GM12864 (cell line): ENCODE measurements at places on chromosomes 6 and 20.

GRCh38 chr6:34158876-34159275, 13.0 kb upstream of the GRM4 start:
- no peak for DNase-seq

DNA sequence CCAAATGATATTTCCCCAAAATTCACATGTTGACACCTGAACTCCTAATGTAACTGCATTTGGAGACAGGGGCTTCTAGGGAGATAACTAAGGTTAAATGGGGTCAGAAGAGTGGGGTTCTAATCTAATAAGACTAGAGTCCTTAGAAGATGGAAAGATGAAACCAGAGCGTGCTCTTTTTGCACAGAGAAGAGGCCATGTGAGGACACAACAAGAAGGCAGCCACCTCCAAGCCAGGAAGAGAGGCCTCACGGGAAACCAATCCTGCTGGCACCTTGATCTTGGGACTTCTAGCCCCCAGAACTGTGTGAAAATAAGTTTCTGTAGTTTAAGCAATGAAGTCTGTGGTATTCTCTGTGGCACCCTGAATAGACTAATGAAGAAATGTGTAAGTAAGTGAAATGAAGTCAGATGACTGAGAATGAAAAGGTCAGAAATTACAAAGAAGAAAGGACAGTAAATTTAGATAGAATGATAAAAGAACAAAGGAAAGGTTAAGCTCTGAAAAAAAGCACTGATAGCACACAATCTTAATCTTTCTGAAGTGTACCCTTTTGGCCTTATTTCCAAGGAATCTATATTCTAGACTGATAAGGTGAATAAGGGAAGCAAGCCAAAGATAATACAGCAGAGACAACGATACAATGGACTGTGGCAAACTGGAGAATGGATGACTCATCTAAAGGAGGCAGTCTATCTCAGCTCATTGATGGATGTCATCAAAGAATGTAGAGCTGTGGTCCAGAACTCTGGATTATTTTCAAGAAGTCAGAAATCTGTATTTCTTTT, 110.4 kb downstream of the MYB start:
- DNase-seq, result no peak

DNA sequence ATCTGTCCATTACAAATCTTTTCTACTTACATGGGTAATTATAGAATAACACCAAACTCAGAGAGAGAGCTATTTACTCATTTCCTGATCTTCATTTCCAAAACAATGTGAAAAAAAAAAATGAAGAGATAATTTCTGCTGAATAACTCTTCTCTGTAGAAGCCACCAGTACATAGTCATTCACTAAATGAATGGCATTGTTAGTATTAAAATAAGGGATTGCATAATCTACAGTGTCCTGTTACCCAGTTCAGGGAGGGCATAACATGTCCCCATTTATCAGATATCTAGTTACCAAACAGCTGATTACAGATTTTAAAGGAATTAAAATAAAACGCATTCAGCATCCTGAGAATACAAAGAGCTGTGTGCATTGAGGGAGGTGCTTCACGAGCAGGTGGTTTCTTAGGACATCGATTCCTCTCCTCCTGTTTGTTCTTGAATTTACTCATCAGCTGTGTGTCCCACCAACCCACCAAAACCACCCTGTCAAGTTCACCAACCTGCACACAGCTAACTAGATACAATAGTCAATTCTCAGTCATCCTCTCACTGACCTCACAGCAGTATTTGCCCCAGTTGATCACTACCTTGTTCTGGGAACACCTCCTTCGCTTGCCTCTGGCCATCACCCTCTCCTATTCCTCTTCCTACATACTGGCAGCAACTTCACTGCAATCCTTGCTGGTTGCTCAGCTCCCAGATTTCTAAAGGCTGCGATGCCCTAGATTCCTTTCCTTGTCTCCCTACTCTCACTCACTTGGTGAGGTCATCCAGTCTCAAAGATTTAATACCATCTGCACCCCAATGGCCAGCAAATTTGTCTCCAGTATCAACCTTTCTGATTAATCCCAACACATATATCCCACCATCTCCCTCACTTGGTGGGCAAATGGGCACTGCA, 18.7 kb downstream of the CNKSR3 start:
- DNase-seq, result no peak

DNA sequence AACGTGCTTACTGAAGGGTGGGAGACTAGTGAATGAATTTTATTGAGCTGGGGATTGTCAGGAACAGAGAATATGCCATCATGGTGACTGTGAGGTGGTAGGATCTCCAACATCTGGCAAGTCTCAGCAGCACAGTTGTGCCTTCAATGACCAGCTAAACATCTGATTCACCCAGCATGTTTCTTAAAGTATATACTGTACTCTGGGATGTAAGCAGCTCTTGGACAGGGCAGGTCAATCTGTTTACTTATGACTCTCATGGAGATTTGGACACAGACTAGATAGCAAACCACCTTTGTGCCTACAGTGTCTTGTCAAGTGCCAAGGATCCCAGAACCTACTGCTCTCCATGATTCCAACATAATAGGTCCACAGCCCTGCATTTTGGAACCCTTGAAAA, 801.0 kb upstream of the CITED2 start:
- DNase-seq, result no peak

DNA sequence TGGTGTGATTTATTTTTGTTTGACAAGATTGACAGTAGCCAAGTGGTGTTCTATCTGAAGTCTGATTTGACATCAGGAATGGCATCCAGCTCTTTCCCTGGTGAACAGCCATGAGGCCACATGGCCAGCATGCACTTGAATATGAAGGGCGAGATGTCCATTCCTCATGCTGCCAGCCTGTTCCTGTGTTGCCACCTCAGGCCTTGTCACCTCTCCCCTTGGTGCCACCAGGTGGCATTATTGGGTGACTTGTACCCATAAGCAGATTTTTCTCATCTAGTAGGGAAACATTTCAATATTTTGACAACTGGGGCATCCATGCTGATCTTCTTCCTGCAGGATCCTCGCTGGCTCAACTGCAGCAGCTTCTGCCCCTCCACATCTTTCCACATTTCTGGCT, 199.1 kb downstream of the ERMARD start:
- no peak for DNase-seq

DNA sequence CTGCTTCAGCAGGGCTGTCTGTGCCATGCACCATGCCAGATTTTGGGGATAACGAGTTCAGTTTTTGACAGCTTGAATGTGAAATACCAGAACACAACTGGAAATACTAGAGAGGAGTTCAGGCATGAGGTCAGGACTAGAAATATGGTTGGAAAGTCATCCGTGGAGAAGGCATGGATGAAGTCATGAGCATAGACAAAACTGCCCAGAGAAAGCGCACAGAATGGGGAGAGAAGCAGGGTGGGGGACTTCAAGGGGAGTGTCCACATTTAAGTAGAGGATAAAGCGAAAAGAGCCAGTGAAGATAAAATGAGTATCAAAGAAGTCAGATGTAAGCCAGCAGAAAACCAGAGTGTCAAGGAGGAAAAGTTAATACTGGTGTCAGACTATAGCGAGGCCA, 653.4 kb upstream of the ARID1B start:
- no peak for DNase-seq

- DNase-seq, result no peak
These were observed 30.6 kb downstream of the DCBLD1 start for GRCh38 chr6:117512987-117513573.
